Activated CD4-positive, alpha-beta T cell treated with anti-CD3 and anti-CD28 coated beads for 4 hours (primary cell): ENCODE measurements at places on chromosomes 7 and 10.
A peak's percentile ranks its signal among the peaks of the same experiment; 100 is the strongest.

GRCh38 chr7:43560742-43561330 lies 22.1 kb upstream of the STK17A start:
- no peak for DNase-seq

GRCh38 chr10:50653142-50653541 lies 29.4 kb upstream of the SGMS1 start:
- peak; percentile 11 for DNase-seq

DNA sequence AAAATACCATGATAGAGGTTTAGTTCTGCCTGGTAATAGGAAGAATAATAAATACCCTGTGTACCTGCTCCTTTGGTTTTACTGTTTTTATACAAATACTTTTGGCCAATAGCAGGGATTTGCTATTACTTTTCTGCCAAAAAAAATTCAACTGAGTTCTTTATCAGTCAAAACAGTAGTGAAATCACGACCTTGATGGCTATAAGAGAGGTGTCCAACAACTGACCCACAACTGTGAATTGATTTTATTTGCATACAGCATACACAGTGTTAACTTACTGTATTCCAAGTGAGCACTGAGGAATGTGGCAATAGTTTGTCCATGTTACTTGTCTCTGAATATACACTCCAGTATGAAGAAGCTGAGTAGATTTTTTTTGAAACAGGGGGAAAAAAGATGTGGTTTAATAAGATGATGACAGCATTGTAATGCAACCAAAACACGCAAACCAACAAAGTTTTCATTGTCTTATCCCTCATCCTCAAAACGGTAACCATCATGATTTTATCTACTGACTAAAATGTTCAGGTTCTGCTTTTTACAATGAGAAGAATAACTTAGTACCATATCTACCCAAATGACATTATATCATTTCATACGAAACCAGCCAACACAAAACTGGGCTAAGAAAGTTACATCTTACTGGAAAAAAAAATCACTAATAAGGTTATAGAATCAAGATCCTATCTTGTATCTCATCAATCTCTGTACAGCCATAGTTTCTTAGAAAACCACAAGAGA lies 63.3 kb downstream of the GSAP start:
- no peak for DNase-seq

GRCh38 chr10:78473006-78473405 lies 439.3 kb downstream of the RPS24 start:
- no peak for DNase-seq
